Ammon's horn (tissue), 1 donor: ENCODE measurements at places on chromosomes 11 and 22.

- peak; percentile 94 for DNase-seq
Observed at GRCh38 chr11:44094260-44094868, 1.1 kb upstream of the EXT2 start.

- DNase-seq, result no peak
Observed at GRCh38 chr11:117199916-117200812, 994 bp downstream of the TAGLN start.

GRCh38 chr22:44406341-44407170, 91.5 kb downstream of the RTL6 start:
- no peak for DNase-seq

DNA sequence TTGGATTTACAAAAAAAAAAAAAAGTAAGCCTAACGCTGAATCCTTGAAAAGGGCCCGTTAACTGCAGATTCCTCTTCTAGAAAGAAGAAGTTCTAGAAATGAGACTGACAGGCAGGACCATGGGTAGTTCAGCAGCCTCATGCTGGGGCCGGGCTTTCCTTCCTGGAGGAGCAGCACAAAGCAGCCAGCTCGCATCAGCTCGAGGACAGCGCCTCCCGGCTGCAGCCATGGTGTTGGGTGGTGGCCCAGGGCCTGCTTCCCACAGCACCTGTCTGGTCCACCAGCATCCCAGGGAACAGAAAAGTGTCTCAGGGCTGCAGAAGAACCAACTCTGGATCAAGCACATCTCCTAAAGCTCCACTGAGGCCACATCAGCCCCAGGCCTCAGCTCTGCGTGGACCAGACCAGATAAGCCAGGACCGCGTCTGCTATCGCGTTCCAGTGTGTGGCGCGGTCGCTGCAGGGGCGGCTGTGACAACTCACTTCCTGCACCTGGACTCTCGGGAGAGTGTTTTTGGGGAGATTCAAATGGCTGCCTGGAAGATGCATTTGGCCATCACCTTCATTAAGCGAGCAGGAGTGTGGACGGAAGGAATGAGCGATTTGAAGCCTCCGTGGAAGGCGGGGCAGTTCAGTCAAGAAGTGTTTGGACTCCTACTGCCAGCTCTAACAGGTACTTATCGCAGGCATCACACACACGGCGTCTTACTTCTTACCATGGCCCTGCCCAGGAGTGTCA, 53.5 kb downstream of the MYH9 start:
- DNase-seq, result no peak

DNA sequence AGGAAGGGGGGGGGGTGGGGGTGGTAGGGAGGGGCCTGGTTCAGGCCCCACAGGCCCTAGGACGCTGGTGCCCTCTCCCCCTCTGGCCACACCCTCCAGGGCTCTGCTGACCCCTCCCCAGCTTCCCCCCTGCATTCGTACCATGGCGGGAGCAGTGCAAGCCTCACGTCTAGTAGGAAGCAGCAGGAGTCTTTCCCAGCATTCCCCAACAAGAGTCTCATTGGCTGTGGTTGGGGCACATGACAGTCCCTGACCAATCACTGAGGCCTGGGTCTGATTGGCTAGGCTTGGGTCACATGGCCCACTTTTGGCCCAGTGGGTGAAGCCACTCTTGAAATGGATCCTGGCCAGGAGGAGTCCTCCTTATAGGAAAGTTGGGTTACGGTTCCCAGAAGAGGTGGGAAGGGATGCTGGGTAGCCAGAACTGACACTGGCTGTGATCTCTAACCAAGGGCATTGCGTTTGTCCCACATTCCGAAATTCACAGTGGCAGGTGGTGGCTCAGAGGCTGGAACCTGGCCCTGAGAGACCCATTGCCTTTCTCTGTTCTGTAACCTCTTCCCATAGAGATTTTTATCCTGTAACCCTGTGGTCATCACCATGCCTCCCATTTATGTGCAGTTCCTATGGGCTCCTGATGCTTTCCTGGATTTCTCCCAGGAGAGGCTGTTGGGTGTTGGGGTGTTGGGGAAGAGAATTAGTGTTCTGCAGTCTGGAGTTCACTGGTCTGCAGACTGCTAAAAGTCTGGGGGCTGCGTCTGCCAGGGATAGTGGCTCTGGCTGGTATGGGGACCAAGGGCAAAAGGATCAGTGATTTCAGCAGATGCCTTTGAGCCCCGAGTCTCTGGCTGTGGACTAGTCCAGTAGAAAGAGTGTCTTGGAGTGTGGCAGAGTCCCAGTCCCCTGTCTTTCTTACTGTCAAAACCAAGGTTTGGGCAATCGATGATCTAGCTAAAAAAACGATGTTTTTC, 58.9 kb upstream of the MYEOV start:
- DNase-seq, result no peak

DNA sequence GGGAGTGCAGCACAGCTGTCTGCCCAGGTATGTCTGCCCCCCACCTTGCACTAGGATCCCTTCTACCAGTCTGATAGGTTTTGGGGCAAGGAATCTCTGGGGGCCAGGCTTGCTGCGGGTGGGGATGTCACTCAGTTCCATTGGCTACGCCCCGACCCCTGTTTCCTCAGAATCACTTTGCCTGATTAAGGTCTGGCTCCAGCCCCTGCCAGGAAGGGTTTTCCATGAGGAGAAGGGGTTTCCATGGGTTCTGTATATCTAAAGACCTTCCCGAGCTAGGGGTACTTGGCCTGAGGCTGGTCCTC, 14.0 kb downstream of the OTOG start:
- DNase-seq, result no peak

GRCh38 chr11:116052603-116053547, 548.7 kb upstream of the CADM1 start:
- DNase-seq, result no peak

DNA sequence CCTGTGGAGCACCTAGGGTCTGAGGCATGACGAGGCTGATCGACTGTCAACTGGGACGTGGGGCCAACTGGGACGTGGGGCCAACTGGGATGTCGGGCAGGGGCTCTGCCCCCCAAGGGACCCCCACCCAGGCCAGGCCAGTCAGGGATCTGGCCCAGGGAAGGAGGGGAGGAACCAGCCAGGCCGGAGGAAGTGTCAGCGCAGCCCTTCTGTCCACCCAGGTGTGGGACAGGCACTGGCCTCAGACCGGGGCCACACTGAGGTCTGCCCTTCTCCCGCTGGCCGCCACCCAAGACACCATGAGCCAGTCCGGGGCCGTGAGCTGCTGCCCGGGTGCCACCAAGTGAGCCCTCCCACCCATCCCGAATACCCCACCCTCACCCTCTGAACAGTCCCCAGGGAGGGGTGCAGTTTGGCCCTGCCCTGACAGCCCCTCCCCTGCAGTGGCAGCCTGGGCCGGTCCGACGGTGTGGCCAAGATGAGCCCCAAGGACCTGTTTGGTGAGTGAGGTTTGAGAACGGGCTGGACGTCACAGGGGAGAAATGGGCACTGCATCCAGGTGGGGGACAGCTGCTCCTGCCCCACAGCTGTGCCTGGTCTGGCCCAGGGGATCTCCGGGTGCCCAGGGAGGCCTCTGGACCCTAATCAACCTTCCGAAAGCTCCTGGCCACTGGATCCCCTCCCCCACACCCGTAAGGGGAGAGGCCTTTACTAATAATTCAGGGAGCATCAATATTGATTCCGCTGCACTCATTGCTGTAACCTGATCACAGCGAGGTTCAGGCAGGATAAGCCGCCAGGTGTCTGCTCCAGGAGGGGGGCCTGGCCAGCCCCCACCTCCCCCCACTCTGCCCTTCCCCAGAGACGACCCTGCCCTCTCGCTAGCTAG, 3.3 kb downstream of the EPS8L2 start:
- DNase-seq, result no peak

DNA sequence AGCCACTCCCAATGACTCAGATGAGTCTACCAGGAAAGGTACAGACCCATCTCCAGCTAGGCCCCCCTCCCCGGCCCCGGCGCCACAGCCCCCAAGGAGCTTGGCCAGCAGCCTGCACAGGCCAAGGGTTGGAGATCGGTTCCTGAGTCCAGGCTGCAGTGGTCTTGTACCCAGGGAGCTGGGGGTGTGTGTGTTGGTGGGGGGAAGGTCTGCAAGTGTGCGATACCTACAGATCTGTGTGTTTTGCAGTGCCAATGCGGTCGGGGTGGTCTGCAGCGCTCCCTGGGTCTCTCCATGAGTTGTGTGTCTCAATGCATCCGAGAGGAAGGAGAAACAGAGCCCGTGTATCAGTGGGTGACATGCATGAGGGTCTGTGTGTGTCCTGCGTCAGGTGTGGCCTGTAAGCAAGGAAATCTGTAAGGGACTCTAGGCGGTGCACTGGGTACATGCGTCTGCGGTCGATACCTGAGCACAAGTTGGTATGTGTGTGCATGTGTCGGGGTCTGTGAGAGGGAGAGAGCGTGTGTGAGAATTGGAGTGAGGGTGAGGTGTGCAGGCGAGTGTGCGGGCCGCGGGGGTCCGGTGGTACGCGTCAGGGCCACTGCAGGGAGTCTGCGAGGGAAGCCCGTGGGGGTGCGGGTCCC, 645 bp downstream of the CDC42BPG start:
- no peak for DNase-seq

GRCh38 chr11:12809364-12809763, 135.1 kb downstream of the TEAD1 start:
- DNase-seq, result no peak

DNA sequence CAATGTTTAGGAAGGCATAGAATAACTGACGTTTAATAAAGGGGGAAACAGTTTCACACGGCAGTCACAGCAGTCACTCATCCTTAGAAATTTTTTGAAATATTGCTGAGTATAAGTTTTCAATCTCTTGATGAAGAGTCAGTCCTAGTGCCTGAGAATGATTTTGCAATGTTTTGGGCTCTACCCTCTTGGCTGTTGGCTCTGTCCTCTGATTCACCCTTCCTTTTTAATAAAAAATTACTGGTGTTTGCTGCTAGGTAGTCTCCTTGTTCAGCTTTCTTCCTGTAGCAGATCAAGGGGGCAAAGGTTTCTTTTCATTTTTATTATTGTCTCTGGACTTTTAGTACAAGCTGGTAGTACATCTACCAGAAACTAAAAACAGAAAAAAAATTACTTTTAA, 194.3 kb upstream of the ANO3 start:
- DNase-seq, result no peak

GRCh38 chr11:9847636-9848035, 183.8 kb downstream of the SWAP70 start:
- no peak for DNase-seq

DNA sequence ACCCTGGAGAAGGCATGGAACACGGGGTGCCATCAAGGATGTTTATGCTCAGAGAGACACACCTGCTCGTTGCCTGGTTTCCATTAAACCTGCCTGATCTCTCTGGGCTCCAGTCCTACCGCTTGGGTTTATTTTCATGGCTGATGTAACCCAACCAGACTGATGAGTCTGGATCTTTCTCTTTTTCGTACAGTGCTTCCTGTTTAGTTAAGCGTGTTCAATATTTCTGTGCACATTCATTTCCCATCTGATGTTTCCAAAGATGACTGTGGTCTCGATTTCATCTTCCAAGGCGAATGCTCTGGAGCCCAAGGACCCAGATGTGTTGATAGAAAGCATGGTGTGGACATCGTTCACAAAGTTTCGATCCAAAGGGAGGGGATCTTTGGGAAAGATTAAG, 84.3 kb downstream of the SNX19 start:
- DNase-seq, result no peak

- no peak for DNase-seq
Observed at GRCh38 chr22:44419429-44419828, 78.6 kb downstream of the RTL6 start.

DNA sequence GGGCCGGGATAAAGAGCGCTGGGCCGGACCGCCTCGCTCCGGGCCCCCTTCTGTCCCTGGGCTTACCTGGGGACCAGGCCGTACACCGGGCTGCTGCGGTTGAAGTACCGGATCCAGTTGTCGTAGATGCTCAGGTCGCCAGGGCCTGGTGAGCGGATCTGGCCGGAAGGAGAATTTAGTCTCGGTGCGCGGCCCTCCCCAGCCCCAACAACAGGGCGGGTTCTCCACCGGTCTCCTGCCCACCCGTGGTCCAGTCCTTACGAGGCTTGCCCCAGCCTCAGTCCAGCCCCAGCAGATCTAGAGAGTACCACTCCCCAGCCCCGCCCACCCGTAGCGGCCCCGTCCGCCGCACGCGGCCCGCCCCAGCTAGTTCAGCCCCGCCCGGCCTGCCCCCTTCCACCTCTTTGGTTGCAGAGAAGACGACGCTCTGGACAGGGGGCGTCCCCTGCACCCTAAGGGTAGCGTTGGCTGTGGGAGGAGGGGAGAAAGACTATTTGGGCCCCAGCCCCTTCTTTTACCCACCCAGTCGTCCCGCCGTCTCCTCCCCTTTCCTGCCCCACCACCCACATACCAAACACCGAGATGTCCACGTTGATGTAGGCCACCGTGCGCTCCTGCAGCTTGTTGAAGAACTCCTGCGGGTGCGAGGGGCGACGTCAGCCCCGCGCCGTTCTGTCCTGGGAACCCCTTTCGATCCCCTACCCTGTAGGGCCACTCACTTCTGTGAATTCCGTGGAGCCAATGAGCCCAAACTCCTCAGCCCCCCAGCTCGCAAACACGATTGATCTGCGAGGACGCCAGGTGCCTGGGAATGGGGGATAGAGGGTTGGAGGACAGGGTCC, 6.8 kb downstream of the SAC3D1 start:
- no peak for DNase-seq

DNA sequence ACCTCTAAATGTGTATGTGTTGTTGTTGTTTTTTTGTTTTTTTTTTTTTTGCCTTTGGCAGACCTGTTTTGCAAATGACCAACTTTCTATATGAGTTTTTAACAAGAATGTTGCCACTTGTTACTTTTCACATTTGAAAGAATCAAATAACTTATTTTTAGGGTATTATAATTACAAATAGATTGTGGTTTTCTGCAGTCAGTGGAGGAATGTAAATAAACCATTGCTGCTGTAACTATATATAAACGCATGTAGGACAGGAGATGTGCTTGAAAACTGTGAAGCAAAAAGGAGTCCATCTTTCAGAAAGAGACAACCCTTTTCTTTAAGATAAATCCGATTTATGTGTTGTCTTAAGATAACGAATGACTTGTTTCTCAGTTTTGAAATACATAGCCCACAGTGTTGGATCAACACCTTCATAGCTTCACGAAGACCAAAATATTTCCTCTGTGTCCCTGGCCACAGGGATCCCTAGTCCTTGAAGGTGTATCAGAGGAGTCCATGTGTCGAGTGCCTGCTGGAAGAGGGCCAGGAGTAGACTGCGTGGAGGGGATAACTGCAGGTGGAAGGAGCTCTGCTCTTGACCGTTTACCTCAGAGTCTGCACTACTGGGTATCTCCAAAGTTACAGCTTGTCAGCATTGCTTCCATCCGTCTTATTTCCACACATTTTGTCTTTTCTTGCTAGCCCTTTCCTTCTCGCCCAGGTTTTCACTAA, 24.7 kb downstream of the TNRC6B start:
- no peak for DNase-seq

DNA sequence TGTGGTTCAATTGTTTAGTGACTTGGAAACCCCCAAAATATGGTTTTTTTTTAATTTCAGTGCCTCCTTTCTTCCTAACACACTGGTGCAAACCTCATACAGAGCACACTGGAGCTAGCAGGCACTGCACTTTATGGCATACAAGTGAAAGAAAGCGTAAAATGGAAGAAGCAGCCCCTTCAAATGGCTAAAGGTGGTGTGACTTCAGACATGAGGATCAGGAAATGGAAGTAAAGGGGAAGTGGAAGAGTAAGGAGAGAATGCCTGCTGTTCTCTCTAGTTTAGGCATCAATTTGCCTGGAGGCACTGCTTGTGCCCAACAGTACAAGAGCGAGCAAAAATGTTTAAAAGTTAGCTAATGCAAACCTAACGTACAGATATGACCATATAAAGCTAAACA, 5.7 kb downstream of the RSF1 start:
- no peak for DNase-seq

GRCh38 chr11:17209939-17210245, 2.1 kb upstream of the PIK3C2A start:
- no peak for DNase-seq

GRCh38 chr11:65569973-65570918, at the start of gene ZNRD2:
Gene ZNRD2, plus strand, starts transcription at chr11:65570477. Its CDS starts 15 bp downstream, at chr11:65570492.
- peak; percentile 99 for DNase-seq
